ENCODE measurements at places on chromosomes 2 and 18. TPM values are rescaled to one million over a fixed set of nuclear protein-coding genes. Genes with fewer than 3 reads are reported as not detected.

DNA sequence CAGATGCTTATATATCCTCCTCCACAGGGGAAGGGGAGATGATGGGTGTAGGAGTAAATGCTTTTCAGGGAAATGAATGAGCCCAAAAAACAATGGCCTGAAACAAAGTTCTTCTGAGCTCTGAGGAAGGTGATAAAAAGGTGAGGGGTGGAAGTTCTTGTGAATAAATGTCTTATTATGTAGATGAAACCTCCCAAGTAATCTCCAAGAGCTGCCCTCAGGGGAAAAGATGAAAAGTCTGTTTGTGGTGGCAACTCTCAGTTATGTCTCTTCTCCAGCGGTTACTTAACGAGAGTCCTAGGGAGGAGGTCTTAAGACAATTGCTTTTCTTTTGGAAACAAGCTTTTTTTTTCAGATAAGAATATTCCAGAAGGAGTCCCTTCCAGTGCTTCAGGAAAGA is 115.5 kb upstream of the CHAC2 start:
- DNase-seq: no peak

DNA sequence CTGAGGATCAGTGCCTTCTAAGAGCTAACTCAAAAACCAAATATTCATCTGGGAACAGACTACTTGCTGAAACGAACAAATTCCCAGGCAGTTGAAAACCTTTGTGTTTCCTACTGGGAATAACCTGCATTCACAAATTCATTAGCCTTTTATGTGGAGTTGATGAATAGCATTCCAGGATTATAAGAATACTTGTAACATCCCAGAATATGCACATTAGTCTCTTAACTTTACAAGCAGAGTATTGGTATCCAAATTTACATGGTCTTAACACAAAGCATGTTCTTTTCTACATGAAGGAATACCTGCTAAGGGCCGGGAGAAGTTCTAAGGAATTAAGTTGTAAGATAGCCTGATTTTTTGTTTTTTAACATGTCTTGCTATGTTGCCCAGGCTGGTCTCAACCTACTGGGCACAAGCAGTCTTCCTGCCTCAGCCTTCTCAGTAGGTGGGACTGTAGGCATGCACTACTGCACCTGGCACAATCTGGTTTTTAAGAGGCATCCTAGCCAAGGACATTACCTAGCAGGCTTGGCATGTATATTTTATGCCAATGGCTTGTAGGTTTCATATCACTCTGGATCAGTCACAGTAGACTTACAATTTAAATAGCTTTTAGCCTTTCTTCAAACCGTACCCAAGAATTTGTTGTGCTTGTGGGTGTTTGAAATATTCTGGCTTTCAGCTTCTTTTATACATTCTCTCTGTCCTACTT is 50.7 kb downstream of the MGAT5 start:
- DNase-seq: no peak

DNA sequence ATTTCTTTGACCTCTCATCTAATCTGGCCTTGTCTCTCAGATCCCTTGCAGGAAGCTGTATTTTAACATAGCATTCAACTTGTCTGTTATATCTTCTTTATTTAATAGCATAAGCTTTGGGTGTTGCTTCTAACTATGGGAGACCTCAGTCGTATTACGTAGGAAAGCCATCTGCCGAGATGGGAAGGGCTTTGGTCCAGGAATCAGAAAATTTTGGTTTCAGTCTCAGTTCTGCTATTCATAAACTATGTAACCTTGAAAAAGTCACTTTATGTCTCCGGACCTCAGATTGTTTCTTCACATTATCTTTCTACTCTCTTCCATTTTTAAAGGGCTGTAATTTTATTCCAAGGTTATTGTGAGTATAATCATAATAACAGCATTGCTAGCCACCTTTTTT is 297.7 kb downstream of the SATB2 start:
- DNase-seq: no peak

GRCh38 chr2:47520825-47521665 is 118.1 kb downstream of the MSH2 start:
- DNase-seq: peak; percentile 51

DNA sequence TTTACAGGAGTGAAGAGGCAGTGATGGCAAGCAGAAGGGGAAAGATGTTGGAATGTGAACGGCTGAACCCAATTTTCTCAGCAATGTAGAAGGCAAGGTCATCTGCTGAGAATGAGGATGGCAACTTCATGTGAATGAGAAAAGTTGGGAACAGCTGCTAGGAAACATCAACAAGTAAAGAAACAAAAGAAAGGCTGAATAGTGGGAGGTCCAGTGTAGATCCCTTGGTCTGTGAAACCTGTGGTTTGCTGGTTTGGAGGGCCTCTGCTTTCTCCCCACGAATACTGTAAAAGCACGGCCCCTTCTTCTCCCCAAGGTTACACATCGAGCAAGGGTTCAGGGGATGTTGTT is 27.4 kb downstream of the MARCHF4 start:
- no peak for DNase-seq

GRCh38 chr18:906416-907114 is 1.9 kb downstream of the ADCYAP1 start:
- no peak for DNase-seq

- DNase-seq: no peak
Observed at GRCh38 chr2:86592547-86593230, 29.4 kb upstream of the CHMP3 start.

DNA sequence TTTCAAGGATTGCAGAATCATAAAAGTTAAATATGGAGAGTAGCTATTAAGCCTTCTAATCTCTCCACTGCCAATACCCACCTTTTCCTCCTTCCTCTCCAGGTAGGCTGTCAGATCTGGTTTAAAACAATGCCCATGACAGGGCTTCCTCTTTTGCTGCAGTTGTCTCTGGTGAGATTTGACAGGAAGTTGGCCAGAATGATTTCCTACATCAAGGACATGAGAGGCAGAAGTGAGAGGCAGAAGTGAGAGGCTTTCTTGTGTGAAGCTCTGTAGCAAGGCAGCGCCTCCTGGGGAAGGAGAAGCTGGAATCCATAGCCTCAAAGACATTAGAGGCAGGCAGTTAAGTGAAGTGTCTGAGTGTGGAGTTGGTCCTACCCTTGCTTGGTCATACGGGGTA is 385.7 kb downstream of the HRH4 start:
- no peak for DNase-seq

- no peak for DNase-seq
Observed at GRCh38 chr2:225678792-225679191, 279.3 kb downstream of the NYAP2 start.

- DNase-seq: peak; percentile 16
Observed at GRCh38 chr2:205451901-205452512, 230.3 kb upstream of the NRP2 start.

DNA sequence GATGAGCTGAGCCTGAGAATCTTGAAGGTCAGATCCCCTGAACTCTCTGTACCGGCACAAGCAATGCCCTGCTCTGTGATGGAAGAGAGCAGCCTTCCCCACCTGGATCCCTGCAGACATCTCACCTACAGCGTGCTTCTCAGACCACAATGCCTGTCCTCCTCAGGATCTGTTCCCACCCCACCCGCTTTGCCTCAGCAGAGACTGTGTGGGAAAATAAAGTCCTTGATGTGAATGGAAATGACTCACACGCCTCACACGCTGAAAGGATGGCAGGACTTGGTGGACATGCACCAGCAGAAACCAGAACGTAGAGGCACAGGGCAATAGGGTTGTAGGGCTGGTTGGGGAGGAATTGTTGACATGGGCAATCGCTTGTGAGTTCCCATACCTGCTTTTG is 117.9 kb upstream of the POU3F3 start:
- DNase-seq: no peak

DNA sequence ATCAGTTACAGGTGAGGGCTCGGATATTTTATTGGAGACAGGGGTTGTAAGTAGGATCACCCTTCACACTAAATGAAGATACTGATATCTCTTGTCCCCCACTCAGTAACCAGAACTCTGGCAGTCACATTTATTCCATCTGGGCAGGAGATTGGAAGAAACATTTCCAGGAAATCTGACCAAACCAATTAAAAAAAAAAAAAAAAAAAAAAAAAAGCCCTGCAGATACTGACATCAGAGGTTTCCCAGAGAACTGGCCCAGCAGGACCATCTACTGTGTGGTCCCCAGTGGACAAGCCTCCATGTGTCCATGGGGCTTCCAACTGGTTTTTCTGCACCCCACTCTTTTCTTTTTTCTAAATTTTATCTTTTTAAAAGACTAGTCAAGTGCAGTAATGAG is 41.3 kb downstream of the SH2D6 start:
- DNase-seq: no peak

- no peak for DNase-seq
Observed at GRCh38 chr18:43170586-43170985, 55.1 kb upstream of the RIT2 start.

GRCh38 chr2:138707392-138708074 is 72.7 kb downstream of the NXPH2 start:
- peak; percentile 37 for DNase-seq

DNA sequence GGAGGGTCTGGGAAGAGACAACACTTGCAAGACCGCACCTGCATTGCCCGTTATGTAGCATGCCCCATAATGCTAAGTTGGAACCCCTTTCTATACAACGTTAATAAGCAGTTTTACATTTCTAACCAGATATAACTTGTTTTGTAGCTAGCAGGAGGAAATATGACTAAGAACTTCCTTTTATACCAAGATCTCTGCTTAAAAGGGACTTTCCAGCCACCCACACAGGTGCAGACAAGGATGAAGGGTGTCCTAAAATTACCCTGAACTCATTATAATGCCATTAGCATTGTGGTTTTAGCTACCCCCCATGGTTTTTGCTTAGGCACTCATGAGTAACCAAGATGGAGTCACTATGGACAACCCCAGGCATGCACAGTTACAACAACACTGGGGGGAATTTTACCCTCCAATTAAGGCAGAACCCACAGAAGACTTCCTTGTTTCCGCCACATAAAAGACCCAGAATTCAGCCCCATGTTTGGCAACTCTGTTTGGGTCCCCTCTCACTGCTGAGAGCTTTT is 362.8 kb downstream of the CBLN2 start:
- DNase-seq: no peak

GRCh38 chr2:600542-601386 is 76.4 kb downstream of the TMEM18 start:
- no peak for DNase-seq

DNA sequence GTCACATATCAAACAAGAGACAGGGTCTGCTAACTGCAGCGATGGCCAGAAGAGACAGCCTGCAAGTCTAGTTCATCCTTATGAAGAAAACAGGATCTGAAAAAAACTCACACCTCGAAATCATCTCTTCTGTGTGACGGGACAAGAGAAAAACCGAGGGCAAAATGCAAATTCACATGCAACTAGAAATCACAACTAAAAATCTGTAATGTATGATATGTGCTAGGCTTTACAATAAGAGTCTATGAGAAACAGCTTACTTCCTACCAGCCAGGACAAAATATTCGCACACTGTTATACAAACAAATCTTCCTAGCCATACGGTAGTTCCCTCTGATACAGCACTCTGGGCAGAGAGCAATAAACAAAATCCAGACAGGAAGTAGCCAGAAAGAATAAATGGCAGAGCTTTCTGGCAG is 48.8 kb downstream of the ANKRD44 start:
- no peak for DNase-seq

DNA sequence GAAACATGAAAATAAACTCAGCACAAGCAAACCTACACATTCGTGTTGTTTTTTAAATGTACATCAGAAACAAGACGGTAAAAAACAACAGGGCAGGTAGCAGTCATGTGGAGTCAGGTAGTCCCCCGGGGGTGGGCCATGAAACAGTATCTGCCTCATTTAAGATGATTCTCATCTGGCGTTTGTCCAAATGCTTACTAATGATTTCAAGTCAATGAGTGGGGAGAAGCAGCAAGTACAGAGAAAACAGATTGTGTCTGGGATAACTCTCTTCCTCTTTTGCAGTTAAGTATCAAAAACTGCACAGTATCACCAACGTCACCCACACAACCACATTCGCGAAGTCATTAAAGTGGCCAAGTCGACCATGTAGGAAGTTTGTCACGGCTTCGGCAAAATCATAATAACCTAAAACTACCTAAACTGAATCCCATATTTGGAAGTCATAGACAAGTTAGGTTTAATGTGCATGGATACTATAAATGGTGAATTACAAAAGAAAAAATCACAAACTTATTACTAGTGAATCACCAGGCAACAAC is 1.3 kb downstream of the LAPTM4A start:
- DNase-seq: peak; percentile 82

- DNase-seq: no peak
Observed at GRCh38 chr2:74373985-74374384, 6.1 kb downstream of the DCTN1 start.

DNA sequence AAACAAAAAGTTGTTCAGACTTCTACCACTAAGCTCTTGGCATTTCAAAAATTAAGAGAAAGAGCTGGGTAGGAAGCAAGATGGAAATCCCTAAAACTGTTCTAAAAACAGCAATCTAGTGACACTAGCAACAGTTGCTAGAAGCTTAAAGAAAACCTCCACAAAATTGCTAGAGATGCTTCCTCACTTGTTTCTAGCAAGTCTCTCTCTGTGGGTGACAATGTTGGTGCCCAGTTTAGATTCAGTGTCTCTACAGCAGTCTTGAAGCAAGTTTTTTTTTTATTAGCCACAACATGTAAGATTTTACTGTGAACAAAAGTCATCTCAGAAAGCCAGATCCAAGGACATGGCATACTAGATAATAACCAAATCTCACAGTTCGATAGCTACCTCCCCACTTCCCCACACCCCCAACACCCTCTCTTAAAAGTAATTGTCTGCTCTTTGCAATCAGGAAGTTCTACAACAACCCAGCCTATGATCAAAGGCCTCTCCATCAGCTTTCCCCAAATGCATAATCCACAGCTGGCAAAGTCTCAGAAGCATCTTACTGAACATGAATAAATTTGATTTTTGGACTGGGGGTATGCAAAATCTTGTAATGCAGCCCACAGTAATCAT is 70.0 kb downstream of the ANKRD44 start:
- DNase-seq: no peak

GRCh38 chr2:64090264-64090663 is 54.0 kb downstream of the PELI1 start:
- no peak for DNase-seq

Gene FZD7
- 5.5 TPM for total RNA-seq

Gene IGFBP5
- total RNA-seq: 140 TPM

Gene SPIRE1
- total RNA-seq: 32.4 TPM

Gene ANTXR1
- total RNA-seq: 31.1 TPM

Gene ITSN2
- 21.9 TPM for total RNA-seq

Gene AGPS
- 229 TPM for total RNA-seq

Gene POTEC
- not detected for total RNA-seq

Gene SPHKAP
- total RNA-seq: not detected

Gene SH3YL1
- 28.6 TPM for total RNA-seq

Gene PASK
- 3.1 TPM for total RNA-seq

Gene FECH
- total RNA-seq: 136 TPM

Gene CCDC88A
- total RNA-seq: 21.6 TPM

Gene RAPH1
- 40.3 TPM for total RNA-seq

Gene CHRNA1
- 0.23 TPM for total RNA-seq

Gene LRRTM4
- not detected for total RNA-seq

Gene VSNL1
- total RNA-seq: not detected
